ENCODE measurements at places on chromosomes 1 and 21. TPM values are rescaled to one million over a fixed set of nuclear protein-coding genes. Genes with fewer than 3 reads are reported as not detected.

DNA sequence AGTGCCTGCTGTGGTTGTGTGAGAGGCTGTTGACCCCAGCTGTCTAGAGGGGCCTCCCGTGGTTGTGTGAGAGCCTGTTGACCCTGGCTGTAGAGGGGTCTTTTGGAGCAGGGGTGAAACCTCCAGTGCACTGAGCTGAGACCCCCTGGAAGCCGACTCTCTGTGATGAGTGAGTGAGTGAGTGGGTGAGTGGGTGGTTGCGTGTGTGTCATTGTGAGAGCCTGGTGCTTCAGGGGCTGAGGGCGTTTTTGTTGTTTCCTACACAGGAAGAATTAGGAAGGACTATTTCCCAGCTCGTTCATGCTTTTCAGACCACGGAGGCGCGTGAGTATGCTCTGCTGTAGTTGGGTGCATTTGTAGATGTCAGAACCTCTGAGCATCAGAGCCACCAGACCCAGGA lies 3.0 kb downstream of the RRP1 start:
- peak overlapping the region; percentile 66 for H3K4me3 ChIP-seq
- H3K36me3 ChIP-seq, result peaks cover 67% of the 10 kb centered on the region
- no peak for DNase-seq
- no peaks in the 10 kb centered on the region for H3K27me3 ChIP-seq
- H3K27ac ChIP-seq, result no peak overlapping the region

DNA sequence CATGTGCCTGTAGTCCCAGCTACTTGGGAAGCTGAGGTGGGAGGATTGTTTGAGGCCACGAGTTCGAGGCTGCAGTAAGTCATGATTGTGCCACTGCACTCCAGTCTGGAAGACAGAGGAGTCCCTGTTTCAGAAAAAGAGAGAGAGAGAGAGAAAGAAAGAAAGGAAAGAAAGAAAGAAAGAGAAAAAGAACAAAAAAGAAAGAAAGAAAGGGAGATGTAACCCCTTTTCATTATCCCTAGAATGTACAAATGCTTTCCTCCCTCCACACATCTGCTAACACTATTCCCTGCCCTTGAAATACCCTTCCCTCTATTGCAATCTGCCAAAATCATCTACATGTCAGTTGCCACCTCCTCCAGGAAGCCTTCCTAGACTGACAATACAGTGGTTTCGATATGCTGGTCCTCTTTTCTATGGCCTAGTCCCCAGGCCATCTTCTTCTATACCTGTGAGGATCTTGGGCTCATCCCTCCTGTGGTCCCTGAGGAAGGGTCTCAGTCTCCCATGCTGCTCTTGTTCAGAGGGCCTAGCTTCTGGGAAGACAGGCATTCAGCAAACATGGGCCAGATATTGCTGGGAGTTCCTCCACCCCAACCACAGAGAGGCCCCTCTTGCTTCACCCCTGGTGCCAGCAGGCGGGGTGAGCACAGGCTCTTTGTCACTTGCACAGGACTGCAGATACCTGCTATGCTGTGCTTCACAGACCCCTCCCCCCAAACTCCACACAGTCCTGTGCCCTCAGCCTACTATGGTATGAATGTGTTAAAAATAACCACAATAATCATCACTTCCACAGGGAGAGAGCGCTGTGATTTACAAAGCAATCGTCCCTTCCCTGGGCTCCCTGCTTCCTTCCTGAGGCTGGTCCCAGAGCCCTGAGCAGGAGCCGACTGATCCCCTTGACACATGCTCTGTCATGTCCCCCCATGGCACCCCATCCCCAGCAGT lies 14.1 kb downstream of the ADGRB2 start:
- H3K36me3 ChIP-seq, result no peaks in the 10 kb centered on the region
- H3K4me3 ChIP-seq, result no peak overlapping the region
- no peaks in the 10 kb centered on the region for H3K27me3 ChIP-seq
- peaks cover 7% of the 10 kb centered on the region for H3K4me1 ChIP-seq

DNA sequence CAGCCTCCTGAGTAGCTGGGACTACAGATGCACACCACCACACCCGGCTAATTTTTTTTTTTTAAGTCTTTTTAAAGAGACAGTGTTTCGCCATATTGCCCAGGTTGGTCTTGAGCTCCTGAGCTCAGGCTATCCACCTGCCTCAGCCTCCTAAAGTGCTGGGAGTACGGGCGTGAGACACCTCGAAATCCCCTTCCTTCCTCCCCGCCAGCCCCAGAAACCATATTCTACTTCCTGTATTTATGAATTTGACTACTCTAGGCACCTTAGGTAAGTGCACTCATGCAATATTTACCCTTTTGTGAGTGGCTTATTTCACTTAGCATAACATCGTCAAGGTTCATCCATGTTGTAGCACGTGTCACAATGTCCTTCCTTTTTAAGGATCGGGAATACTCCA lies 6.9 kb upstream of the LRP8 start:
- no peak overlapping the region for H3K4me3 ChIP-seq
- H3K27me3 ChIP-seq, result no peaks in the 10 kb centered on the region
- peak; percentile 10 for DNase-seq
- no peak overlapping the region for H3K27ac ChIP-seq
- H3K36me3 ChIP-seq, result no peaks in the 10 kb centered on the region
- no peaks in the 10 kb centered on the region for H3K4me1 ChIP-seq

C1orf116 gene
- total RNA-seq, result 0.55 TPM

DNA sequence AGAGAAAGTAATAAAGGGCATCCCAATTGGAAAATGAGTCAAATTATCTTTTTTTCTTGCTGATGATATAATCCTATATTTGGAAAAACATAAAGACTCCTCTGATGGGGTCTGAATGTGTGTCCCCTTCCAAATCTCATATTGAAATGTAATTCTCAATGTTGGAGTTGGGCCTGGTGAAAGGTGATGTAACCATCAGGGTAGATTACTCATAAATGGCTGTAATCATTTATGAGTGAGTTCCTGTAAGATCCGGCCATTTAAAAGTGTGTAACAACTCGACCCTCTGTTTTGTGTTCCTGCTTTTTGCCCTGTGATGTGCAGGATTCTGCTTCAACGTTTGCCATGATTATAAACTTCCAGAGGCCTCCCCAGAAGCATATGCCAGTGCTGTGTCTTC lies 44.3 kb upstream of the MAP1LC3C start:
- no peak overlapping the region for H3K4me3 ChIP-seq
- H3K27me3 ChIP-seq, result no peaks in the 10 kb centered on the region
- peaks cover 14% of the 10 kb centered on the region for H3K36me3 ChIP-seq
- H3K27ac ChIP-seq, result no peak overlapping the region

GRCh38 chr1:207822602-207823451 lies 71.0 kb downstream of the CD46 start:
- no peaks in the 10 kb centered on the region for H3K36me3 ChIP-seq
- H3K27ac ChIP-seq, result no peak overlapping the region
- no peaks in the 10 kb centered on the region for H3K27me3 ChIP-seq
- H3K4me1 ChIP-seq, result no peaks in the 10 kb centered on the region
- peak; percentile 73 for DNase-seq

GRCh38 chr1:3683992-3684391 lies 31.7 kb downstream of the TP73 start:
- peaks cover 4% of the 10 kb centered on the region for H3K27me3 ChIP-seq
- peaks cover 5% of the 10 kb centered on the region for H3K4me1 ChIP-seq
- peak overlapping the region; percentile 40 for H3K4me3 ChIP-seq
- peaks cover 6% of the 10 kb centered on the region for H3K36me3 ChIP-seq
- DNase-seq, result peak; percentile 83

DNA sequence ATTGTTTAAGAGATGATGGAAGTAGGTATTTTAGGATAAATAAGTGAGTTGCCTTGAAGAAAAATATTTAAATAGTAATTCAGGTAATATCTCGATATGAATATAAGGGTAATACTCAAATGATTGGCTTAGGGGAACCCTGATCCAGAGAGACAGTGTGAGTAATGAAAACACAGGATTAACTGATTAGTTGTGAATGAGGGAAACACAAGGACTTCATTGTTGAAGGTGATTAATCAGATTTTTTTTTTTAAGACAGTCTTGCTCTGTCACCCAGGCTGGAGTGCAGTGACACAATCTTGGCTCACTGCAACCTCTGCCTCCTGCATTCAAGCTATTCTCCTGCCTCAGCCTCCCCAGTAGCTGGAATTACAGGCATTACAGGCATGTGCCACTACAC lies 12.7 kb downstream of the SLC25A33 start:
- no peaks in the 10 kb centered on the region for H3K4me1 ChIP-seq
- no peak overlapping the region for H3K27ac ChIP-seq
- H3K36me3 ChIP-seq, result peaks cover 24% of the 10 kb centered on the region
- no peaks in the 10 kb centered on the region for H3K27me3 ChIP-seq
- no peak for DNase-seq

DNA sequence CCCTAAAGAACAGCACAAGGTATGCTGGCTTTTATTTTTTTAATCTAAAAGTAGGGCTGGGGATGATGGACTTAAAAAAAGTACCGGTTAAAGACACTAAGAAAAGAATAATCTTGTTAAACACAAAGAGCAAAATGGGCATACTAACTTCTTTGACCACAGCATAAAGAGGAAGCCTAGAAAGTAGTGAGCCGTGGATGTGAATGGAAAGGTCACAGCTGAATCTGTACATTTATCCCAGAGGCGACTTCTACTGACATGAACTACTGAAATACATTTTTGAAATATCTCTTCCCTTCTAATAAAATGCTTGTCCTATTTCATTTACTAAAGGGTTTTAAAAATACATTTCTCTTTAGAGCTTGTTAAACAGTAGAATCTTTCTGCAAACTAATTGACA lies 140.7 kb downstream of the SLC45A1 start:
- H3K27ac ChIP-seq, result no peak overlapping the region
- DNase-seq, result no peak
- H3K27me3 ChIP-seq, result no peaks in the 10 kb centered on the region
- H3K4me3 ChIP-seq, result no peak overlapping the region

DNA sequence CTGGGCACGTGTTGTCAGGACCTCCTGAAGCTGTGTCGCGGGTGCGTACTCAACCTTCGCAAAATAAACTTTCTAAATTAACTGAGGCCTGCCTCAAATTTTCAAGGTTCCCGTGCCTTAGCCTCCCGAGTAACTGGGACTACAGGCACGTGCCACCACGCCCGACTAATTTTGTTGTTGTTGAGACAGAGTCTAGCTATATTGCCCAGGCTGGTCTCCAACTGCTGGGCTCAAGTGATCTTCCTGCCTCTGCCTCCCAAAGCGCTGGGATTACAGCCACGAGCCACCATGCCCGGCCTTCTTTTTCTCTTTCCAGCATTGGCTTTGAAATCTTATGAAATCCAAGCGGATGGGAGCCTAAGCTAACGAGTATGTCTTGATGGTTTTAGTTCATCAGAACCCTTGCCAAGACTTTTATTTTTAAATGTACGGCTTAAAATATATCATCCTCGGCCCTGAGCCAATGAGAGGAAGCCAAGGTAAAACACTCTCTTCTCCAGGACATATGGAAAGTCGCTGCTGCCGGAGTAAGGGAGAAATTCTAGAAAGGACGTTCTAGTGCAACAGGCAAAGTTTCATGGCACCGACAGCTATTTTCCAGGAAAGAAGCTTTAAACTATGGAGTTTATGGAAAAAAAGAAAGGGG lies 12.7 kb upstream of the ERVH48-1 start:
- H3K27me3 ChIP-seq, result no peaks in the 10 kb centered on the region
- H3K4me3 ChIP-seq, result no peak overlapping the region
- peaks cover 10% of the 10 kb centered on the region for H3K36me3 ChIP-seq
- no peak for DNase-seq

DNA sequence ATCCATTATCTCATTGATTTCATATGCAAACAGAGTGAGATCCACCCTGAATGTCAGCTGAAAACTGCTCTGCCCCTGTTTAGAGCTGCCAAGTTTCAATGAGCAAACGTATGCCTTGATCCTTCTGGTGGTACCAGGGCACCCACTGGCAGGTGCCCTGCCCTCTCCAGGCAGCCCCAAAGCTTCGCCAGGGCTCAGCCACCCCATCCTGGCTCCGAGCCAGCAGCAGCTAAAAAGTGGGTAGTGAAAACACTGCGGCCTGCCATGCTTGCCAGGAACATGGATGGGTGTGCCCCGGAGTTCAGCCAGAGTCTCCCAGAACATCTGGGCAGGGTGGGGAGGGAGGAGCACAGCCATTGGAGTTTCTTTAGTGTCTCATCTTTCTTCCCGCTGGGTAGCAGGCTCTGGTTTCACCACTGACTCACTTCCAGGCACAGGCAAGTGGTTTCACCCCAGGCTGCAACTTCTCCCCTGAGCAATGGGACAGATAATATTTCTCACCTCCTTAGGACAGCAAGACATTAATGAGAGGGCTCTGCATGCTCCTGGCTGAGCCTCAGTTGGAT lies 8.1 kb upstream of the LMX1A start:
- no peak for DNase-seq
- H3K27me3 ChIP-seq, result peaks cover 4% of the 10 kb centered on the region
- no peak overlapping the region for H3K4me3 ChIP-seq
- H3K4me1 ChIP-seq, result peaks cover 5% of the 10 kb centered on the region

GRCh38 chr21:41426676-41427404 lies 801 bp downstream of the MX1 start:
- H3K4me1 ChIP-seq, result no peaks in the 10 kb centered on the region
- peak; percentile 33 for DNase-seq
- H3K36me3 ChIP-seq, result no peaks in the 10 kb centered on the region
- no peak overlapping the region for H3K27ac ChIP-seq

CD34 gene
- 0.35 TPM for total RNA-seq

ICOSLG gene
- total RNA-seq, result 6.6 TPM

DNA sequence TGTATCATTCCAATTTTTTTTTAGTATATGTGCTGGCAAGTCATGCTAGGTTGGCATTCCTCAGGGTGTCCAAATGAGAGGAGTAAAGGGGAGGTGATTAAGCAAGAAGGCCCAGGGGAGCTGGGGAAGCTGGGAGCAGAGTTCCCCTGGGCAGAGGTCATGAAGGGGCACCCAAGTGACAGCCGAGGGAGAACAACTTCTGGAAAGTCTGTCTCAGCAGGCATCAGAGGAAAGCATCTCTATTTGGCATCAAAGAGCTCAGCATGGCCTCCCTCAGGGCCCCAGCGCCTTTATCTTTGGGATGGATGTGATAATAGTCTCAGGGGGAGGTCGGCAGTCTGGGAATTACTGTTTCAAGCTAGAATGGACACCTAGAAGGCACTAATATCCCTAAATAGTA lies 5.0 kb upstream of the ENO1 start:
- no peak overlapping the region for H3K4me3 ChIP-seq
- peaks cover 5% of the 10 kb centered on the region for H3K4me1 ChIP-seq
- no peak overlapping the region for H3K27ac ChIP-seq
- no peaks in the 10 kb centered on the region for H3K36me3 ChIP-seq
- H3K27me3 ChIP-seq, result no peaks in the 10 kb centered on the region
- DNase-seq, result no peak

GRCh38 chr1:56074007-56074651 lies 505.2 kb downstream of the PLPP3 start:
- H3K27me3 ChIP-seq, result no peaks in the 10 kb centered on the region
- no peak overlapping the region for H3K4me3 ChIP-seq
- H3K4me1 ChIP-seq, result no peaks in the 10 kb centered on the region
- H3K36me3 ChIP-seq, result no peaks in the 10 kb centered on the region
- no peak for DNase-seq
- no peak overlapping the region for H3K27ac ChIP-seq

- H3K4me1 ChIP-seq, result peaks cover 2% of the 10 kb centered on the region
- H3K4me3 ChIP-seq, result no peak overlapping the region
Observed at GRCh38 chr1:94903280-94904009, 23.5 kb downstream of the CNN3 start.

- no peak overlapping the region for H3K27ac ChIP-seq
- no peaks in the 10 kb centered on the region for H3K36me3 ChIP-seq
- no peaks in the 10 kb centered on the region for H3K27me3 ChIP-seq
- H3K4me3 ChIP-seq, result no peak overlapping the region
- DNase-seq, result no peak
- H3K4me1 ChIP-seq, result no peaks in the 10 kb centered on the region
Observed at GRCh38 chr1:11539850-11540772, 61.2 kb downstream of the DISP3 start.

- H3K36me3 ChIP-seq, result no peaks in the 10 kb centered on the region
- H3K4me1 ChIP-seq, result no peaks in the 10 kb centered on the region
- no peak overlapping the region for H3K27ac ChIP-seq
- no peak for DNase-seq
- H3K27me3 ChIP-seq, result no peaks in the 10 kb centered on the region
- H3K4me3 ChIP-seq, result no peak overlapping the region
Observed at GRCh38 chr1:186943891-186944686, 115.3 kb downstream of the PLA2G4A start.

All from H9 (cell line).